ENCODE measurements at places on chromosomes 13 and 19.

- no peak for DNase-seq
Observed at GRCh38 chr19:54281007-54281728, at the start of gene LILRB2. Gene LILRB2, minus strand, starts transcription at chr19:54281110. Its CDS starts 614 bp downstream, at chr19:54280496.

DNA sequence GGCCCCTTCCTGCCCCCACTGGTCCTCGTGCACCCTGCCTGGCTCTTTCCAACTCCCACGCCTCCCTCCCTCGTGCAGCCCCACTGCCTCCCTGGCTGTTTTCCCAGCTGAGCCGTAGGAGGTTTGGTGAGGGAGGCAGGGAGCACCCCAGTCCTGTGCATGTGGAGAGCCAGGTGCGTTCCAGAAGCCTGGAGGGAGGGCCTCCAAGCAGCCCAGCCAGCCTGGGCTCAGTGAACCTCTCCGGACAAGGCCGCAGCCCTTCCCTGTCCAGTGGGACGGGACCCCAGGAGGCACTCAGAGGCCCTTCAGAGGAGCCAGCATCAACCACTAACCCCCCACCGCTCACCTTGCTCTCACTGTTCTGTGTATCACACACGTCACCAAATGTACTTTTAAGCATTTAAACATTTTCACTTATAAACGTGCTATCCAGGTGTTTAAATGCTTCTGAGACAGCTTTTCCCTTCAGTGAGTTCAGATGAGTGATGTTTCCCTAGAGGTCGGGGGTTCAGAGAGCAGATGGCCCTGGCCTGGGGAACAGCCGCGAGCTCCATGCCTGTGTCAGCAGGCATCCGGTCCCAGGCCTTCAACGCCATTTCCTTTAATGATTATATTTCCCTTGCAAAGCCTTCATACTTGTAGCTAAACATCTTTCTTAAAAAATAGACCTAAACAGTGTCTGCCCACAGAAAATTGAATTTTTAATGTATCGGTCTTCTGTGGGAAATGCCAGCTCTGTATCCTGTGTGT, 122.6 kb downstream of the ATP11A start:
- no peak for DNase-seq

- DNase-seq: no peak
Observed at GRCh38 chr13:20340136-20340758, 108.1 kb upstream of the GJB6 start.

DNA sequence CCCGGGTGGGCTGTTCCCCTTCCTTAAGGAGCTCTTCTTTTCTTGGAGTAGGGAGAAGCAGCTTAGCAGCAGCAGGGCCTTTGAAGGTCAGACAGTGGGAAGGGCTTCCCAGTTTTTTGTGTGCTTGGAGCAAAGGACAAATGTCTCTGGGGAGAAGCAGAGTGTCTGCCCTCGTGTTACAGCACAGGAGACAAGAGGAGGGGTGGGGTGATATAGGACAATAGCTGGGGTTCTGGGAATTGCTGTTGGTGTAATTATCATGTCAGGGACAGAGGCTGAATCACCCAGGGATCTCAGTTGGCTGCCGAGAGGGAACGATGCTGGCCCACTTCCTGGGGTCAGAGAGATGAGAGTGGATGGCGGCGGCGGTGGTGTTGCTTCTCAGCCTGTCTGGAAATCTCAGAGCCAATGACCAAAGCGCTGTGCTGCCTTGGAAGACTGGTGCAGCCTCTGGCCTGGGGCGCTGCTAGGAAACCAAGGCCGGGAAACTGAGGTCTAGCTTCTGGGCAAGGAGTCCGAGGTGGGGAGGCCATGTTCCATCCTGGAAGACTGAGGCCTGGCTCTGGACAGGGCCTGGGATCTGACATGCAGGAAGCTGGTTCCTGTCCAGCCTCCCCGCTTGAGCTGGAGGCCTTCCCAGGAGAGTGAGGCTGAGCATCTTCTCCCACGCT, 1.2 kb downstream of the INAFM1 start:
- DNase-seq: no peak

- DNase-seq: no peak
Observed at GRCh38 chr13:91632086-91632485, 233.7 kb downstream of the GPC5 start.

GRCh38 chr19:12639901-12640613, 26.5 kb downstream of the MAN2B1 start:
- DNase-seq: peak; percentile 70

DNA sequence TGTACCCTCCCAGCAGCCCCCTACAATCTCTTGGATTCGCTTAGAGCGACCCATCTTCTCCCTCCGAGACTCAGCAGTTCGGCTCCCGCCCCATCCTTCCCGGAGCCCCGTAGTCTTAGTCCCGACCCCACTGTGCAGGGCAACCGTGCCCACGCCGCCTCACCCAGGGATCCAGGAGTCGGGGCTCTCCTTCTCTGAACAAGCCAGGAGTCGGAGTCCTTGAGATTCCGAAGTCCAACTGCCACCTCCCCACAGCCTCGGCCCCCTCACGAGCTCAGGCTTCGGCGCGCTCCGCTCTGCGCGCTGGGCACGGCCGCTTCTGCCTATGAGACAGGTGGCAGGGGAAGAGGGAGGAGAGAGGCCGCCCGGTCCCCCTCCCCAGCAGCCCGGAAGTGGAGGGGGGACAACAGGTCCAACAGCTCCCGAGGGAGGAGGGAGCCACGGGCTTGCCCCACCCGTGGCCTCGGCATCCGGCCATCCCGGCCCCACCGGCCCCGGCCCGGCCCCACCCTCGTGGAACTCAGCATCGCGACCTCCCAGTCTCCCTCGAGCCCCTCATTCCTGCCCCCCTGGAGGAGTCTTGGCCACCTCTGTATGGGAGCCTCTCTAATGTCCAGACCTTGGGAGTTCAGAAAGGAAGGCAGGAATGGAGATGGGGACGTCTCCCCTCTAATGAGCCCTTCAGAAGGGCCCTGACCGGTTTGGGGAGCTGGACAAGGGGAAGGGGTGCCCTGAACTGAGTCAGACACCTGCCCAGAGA, at the start of gene PHLDB3:
PHLDB3 (minus strand) TSS at position 321 of the 760 bp plus-strand sequence. CDS start 628 bp downstream, outside the sequence.
- DNase-seq: no peak

DNA sequence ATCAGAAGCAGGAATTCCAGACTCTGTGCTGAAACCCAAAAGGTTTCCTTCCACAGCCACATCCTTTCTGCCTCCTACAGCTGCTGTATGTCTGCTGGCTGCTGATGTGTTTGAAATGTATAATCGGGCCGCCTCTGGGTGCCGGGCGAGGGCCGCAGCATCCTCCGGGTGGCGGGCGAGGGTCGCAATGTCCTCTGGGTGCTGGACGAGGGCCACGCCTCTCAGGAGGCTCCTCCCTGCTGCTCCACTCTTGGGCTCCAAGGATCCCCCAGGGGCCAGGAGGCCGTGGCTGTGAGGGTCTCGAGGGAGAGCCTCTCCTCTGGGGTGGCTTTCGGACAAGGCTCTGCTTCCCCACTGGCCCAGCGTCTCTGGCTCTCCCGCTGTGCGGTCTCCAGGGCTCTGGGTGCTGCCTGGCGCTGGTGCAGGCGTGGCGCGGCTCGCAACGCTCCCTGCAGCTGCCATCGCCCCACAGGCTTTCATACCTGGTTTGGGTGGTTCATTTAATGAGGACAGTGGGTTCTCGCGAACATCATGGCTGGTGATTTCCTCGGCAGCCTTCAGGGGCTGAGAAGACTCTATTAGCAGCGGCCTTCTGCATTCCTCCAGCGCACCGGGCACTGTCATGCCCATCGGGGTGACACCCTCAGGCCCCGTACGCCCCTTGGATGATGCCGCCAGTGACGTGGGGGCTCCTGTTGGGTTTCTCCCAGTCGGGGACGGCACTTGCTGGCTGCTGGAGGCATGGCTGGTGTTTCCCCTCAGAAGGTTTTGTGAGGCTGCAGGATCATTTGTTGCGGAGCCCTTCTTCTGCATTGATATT, 41.8 kb upstream of the GRTP1 start:
- DNase-seq: no peak

DNA sequence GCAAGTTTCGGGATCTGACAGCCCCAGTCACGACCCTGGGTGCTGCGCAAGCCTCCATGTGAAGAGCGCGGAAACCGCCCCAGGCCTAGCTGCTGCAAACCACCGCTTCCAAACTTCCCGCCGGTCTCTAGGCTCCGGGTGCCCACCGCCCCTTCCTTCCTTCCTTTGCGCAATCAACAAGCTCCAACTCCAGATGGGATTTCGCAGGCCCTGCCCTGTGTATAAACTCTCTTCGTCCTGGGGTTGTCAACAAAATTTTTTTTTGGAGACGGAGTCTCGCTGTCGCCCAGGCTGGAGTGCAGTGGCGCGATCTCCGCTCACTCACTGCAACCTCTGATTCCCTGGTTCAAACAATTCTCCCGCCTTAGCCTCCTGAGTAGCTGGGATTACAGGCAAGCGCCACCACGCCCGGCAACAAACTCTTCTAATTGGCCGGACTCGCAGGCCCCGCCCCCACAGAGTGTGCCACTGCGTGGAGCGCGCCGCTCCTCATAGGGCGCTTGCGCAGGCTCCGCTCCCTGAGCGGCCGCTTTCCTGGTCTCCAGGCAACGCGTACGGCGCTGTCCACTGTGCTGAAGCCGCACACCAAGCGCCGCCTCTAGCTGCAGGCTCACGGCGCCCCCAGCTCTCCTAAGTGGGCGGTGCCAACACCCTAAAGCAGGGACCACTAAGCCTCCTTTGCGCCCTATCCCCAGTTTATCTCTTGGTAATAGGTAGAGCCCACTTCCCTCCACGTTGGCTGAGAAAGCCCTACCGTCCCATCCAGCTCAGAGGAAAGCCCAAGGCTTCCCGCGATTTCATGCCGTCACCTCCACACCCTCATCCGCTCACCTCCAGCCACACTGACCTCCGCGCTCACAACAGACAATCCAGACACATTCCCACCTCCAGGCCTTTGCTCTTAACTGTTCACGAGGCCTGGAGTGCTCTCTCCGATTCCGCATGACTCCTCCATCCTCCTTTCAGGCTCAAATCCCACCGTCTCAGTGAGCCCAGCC, 5.5 kb upstream of the QTRT1 start:
- peak; percentile 97 for DNase-seq

DNA sequence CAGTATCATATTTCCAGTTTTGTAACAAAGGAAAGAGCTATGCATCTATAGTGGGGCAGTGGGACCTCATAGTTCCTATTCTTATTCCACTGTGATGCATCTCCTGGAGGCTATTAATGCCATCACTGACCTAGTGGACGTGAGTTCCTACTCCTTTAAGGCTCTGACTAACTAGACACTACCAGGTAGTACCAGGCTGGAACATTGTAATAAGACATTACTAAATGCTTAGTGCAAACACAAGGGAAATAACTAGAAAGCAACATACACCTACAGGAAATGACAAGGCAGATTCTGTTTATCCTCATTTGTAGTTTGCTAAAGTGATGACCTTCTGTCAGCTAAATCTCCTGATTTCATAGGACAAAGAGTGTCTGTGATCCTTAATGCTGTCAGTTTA, 192.5 kb downstream of the POSTN start:
- no peak for DNase-seq

GRCh38 chr13:35760735-35761281, 284.3 kb upstream of the MAB21L1 start:
- no peak for DNase-seq

GRCh38 chr13:93169980-93170379, 56.6 kb upstream of the GPC6 start:
- DNase-seq: no peak

GRCh38 chr19:43625918-43626579, 6.6 kb upstream of the ZNF428 start:
- DNase-seq: no peak

DNA sequence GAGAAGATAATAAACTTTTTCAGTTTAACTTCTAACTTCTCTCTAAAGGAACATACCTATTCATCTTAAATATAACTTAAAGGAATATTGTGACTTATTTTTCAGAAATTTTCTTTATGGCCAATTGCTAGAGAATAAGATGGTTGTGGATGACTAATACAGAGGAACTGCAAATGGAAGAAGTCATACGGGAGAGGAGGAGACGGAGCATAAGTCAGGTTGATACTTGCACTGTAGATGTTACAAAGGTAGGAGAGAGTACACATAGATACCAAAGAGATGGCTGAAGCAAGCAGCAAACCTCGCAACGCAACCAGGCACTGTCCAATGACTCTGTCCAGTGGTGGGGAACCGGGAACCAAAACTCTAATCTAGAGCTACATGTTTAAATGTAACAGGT, 963.4 kb downstream of the PCDH9 start:
- no peak for DNase-seq

GRCh38 chr13:19984430-19985218, 26.1 kb downstream of the ZMYM2 start:
- peak; percentile 37 for DNase-seq

GRCh38 chr19:37969695-37970094, 62.7 kb downstream of the SIPA1L3 start:
- no peak for DNase-seq

DNA sequence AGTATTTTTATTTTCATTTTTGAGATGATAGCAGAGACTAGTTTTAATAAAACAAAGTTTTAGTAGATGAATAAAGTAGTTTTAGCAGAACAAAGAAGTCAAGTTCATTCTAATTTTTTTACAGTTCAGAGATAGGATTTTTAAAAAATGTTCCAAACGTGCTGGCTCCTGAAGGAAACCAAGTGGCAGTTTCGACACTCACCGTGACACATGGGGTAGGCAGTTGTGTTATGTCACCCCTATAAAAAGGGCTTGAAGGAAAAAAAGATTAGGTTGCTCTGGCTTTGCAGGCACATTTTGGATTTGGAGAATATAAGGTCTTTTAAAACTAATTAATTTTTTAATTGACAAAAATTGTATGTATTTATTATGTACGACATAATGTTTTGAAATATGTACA, 305.2 kb downstream of the NDFIP2 start:
- no peak for DNase-seq

GRCh38 chr19:40594657-40595091, 6.5 kb upstream of the LTBP4 start:
- DNase-seq: no peak

GRCh38 chr19:7856109-7856591, 18.0 kb downstream of the PRR36 start:
- no peak for DNase-seq

DNA sequence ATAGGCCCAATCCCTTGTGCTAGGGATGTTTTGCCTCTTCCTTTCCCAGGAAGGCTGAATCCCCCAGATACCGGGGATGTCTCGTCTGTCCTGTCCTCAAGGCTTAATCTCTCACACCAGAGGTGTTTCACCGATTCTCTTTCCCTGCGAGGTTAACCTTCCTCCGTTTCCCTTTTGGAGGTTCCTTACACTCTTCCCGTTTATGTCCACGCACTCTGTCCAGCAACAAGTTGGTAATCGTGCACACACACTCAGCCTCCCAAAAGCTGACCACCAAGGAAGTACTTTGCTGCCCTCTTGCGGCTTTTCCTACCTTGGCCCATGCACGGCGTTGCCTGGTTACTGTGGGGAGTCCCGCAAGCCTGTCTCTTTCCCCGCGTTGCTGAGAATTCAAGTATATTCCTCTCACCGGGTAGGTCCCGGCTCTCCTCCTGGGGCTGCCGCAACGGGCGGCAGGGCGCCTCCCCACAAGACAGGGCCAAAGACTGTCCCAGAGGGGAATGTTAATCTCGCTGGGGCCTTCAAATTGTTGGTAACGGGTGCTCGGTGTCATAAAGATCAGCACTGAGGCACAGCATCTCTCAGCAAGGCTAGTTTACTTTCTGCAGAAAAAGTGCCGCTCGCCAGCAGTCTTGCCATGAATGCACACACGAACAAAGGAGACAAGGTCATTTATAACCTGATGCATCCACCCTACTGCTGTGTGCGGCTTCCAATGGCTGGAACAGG, 36.7 kb upstream of the CD177 start:
- no peak for DNase-seq
